ENCODE measurements at places on chromosomes 12 and 14.
A peak's percentile ranks its signal among the peaks of the same experiment; 100 is the strongest.

DNA sequence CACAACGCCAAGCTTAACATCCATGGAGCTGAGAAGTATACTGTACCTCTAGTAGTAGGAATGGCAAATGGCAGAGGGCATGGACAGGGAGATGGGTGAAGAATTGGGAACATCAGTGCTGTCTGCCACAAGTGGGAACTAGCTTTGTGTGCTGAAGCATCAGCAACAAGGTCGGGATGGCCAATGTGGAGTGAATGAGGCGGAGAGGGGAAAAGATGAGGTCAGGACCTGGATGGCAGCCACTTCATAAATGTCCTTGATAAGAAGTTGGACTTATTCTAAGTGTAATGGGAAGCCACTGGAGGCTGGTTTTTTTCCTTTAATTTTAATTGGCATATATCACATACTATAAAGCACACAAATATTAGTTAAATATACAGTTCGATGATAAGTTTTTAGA lies 21.9 kb upstream of the CLMN start:
- DNase-seq, result no peak

GRCh38 chr14:24913021-24913420 lies 136.9 kb downstream of the STXBP6 start:
- DNase-seq, result no peak

DNA sequence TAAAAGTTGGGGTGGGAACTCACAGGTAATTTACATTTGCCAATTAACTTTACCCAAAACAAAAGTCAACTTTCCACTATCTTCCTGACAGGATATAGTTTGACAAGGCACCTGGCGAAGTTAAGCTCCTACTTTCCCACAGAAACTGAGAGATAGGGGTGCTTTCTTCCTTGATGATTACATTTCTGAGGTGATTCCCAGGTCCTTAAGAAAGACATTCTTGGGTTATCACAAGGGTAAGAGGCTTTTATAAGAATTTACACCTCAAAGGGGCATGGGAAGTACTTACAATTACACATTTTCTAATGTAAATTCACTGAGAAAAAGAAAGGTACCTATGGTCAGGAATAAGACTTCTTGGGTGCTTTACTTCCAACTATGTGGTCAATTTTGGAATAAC lies 660.9 kb upstream of the MGAT4C start:
- DNase-seq, result no peak

DNA sequence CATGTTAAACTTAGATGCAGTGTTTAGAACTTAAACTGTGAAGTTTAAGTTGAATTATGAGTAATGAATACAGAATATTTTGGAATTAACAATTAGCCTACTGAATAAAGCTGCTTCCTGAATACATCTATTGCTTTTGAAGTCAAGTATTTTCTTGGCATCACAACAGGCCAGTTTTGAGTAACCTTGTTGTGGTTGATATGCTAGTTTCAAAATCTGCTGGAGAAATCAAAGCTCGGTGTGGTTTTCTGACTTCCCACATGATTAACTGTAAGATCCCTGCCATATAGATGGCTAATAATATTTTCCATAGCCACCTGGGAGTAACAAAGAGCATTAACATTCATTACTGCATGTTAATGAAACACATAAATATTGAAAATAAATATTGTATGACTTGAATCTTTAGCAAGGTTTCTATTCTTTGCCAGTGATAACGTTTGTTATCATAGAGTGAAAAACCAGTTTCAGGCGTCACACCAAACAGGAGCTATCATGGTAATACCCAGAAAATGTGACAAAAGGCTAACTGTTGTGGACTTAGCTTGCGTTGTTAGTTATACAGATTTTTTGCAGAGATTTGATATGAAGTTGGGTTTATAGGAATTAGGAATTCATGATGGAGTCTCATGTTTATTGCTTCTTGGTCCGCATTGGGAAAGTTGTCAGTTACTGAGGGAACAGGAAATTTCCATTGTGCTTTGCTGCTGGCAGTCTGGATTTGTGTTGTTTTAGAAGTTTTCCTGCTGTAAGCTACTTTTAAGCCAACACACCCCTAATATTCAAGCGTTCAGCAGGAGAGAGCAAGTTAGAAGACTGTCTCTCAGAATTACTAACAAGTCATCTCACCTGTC lies 32.1 kb downstream of the PPFIBP1 start:
- peak; percentile 82 for DNase-seq

DNA sequence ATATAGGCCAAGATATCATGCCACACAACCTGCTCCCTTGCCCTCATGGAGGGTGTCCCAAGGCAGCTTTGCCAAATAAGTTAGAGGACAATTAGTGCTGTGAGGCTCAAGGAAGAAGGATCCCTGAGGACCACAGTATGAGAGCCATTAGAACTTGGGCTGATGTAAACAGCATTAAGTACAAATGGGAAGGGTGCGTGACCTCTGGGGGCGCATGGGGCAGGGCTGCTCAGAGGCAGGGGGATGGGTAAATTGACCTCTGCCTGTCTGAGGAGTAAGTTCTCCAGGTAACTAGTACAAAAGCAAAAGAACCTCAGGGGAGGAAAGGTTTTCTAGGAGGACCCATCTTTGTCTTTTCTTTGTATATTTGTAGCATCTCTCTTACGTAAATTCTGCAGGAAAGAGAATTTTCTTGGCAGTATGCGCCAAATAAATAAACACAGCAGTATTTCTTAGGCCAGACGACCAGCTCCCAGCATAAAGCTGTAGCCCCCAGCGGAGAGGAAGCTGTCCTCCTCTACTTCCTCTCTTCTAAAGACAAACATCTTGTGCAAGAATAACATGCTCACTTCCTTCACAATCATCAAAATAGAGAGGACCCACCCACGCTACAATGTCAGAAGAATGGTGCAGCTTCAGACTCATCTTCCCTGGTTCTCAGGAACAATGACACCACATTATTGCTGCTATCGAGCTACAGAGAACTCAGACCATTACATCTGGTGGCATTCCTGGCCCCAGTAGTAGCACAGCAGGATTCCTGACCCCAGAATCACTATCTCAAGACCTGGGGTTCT lies 16.4 kb upstream of the VWF start:
- peak; percentile 12 for DNase-seq

DNA sequence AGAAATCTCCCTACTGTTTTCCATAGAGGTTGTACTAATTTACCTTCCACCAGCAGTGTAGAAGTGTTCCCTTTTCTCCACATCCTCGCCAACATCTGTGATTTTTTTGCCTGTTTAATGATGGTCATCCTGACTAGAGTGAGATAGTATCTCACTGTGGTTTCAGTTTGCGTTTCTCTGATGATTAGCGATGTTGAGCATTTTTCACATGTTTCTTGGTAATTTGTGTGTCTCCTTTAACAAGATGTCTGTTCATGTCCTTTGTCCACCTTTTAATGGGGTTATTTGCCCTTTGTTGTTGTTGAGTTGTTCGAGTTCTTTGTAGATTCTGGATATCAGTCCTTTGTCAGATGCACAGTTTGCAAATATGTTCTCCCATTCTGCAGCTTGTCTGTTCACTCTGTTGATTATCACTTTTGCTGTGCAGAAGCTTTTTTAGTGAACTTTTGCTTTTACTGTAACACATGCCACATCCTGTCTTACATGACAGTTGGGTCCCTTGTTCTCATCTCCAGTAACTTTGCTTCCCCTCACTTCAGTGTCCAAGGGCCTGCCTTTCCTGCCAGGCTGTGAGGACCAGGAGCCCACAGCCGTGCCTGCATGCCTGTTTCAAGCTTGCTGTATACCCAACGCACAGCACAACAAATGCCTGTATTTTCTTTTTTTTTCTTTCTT lies 64.9 kb downstream of the SPRING1 start:
- DNase-seq, result no peak

DNA sequence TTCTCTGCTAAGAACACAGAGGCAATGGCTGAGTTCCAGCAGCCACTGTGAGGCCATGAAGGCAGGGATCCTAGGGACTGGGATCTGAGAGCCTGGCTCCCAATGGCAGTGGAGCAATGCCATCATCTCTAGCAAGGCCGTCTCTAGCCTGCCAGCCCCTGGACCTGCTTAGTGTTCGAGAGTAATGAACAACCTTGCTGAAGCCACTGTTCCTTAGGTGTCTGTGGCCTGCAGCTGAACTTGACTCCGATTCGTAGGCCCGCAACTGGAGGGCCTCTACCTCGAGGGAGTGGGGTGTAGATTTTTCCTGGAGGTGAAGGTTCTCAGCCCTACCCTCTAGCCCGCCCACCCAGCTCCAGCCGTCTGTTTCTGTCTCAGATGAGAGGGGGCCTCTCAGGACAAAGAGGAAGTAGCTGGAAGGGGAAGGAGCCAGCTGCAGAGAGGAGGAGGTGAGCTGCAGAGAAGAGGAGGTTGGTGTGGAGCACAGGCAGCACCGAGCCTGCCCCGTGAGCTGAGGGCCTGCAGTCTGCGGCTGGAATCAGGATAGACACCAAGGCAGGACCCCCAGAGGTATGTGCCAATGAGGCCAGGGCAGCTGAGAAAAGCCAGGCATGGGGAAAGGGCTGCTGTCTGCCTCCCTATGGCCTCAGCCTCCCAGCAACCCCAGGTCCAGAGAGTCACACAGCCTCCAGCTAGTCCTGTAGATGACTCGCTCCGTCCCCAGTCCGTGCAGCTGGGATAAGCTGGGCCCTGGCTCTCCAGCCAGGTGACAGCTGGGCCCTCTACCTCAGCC lies at the start of gene PLD4:
TSS of gene PLD4 (plus strand) at position 459 of the 793 bp plus-strand sequence. CDS start 2,262 bp downstream, outside the sequence.
- no peak for DNase-seq

- DNase-seq, result no peak
Observed at GRCh38 chr12:92464911-92465310, 237.9 kb upstream of the PLEKHG7 start.

DNA sequence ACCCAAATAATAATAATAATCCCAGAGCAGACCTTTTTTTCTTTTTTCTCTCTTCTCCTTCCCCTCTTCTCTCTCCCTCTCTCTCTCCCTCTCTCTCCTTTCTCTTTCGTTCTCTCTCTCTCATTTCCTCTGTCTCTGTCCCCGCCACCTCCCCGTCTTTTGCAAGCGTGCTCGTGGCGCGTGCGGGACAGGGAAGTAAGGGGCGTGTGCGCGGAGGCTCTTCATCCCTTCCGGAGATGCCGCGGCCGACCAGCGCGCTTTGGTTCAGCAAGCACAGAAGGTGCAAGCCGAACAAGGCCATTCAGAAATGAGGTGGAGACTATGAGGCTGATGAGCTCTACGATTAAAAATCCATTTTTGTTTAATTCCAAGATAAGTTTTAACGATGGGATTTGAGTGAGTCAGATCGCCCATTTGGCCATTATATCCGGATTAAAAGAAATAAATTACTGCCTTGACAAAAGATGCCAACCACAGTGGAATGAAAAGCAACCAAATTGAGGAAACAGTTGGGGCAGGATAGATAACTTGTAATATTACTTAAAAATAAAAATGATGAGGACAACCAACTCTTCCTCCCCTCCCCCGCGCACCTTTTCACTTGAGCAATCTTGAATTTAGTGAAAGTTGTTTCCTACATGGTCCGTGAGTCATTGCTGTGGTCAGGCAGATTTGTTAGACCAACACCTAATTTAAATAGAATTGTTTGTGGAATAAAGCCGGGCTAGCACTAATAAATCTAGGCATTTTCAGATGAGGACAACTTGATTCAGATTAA lies 1.2 kb upstream of the AMIGO2 start:
- peak; percentile 92 for DNase-seq

DNA sequence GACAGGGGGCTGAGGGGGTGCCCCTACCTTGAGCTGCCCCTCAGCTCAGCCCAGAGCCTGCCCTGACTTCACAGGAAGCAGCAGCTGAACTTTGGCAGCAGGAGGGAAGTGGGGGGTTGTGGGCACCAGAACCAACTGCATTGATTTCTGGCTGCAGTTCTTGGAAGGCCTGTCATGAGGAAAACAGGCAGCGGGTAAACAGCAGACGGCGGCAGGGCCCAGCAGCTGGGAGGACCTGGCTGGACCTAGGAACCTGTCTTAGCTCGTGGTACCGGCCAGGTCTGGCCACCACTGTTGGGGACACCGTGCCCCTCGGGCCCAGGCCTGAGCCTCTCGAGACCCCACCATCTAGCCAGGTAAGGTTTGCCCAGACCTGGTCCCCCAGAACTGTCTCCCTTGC lies 154.2 kb upstream of the MYL2 start:
- DNase-seq, result no peak

- peak; percentile 53 for DNase-seq
Observed at GRCh38 chr12:58496411-58497190, 423.7 kb downstream of the LRIG3 start.

DNA sequence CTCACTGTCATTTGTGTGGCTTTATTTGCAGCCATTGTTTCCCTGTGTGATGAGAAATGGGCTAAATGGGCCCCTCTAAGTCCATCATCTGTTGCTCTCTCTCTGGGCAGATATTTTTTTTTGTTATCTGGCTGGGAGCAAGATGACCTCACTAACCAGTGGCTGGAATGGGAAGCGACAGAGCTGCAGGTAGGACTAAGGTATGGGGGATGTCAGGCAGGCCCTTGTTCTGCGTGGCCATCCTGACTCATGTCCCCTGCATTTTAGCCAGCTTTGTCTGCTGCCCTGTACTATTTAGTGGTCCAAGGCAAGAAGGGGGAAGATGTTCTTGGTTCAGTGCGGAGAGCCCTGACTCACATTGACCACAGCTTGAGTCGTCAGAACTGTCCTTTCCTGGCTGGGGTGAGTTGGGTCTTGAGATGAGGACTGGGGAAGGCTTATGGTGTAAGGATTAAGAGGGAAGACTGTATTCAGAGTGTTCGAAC lies 1.3 kb downstream of the MARS1 start:
- DNase-seq, result peak; percentile 43

DNA sequence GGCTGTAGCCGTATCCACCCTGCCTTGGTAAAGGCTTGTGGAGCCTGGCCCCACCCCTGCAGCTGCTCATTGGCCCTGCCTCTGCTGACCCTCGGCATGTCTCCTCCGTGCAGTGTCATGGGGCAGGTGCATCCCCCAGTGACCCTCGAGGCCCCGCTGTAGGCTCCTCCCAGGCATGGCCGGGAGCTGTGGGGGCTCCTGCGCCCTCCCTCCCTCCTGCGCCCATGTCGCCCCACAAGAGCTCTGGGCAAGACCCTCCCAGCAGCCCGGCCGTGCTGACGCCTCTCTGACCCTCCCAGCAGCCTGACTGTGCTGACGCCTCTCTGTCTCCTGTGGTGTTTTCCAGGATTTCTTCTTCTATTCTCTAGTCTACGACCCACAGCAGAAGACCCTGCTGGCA lies 20.8 kb upstream of the CRIP2 start:
- no peak for DNase-seq

GRCh38 chr12:93358821-93359220 lies 18.9 kb upstream of the NUDT4 start:
- DNase-seq, result no peak

DNA sequence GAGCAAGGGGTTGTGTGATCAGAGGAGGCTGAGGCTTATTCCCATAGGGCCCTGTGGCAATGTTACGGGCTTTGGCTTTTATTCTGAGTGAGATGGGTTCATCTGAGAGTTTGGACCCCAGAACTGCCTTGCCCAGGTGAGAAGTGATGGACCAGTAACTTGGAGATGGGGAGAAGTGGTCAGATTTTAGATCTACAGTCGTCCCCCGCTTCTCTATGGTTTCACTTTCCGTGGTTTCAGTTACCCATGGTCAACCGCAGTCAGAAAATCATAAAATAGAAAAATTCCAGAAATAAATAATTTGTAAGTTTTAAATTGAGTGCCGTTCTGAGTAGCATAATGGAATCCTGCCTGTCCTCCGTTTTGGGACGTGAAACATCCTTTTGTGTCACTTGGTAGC lies 40.2 kb upstream of the PPP1CC start:
- DNase-seq, result no peak
